ENCODE measurements at places on chromosomes 1 and 21.

GRCh38 chr1:62722796-62723195, 34.6 kb upstream of the DOCK7 start:
- DNase-seq, result no peak

- peak; percentile 45 for DNase-seq
These were observed 5.8 kb downstream of the ID3 start for GRCh38 chr1:23553231-23554126.

DNA sequence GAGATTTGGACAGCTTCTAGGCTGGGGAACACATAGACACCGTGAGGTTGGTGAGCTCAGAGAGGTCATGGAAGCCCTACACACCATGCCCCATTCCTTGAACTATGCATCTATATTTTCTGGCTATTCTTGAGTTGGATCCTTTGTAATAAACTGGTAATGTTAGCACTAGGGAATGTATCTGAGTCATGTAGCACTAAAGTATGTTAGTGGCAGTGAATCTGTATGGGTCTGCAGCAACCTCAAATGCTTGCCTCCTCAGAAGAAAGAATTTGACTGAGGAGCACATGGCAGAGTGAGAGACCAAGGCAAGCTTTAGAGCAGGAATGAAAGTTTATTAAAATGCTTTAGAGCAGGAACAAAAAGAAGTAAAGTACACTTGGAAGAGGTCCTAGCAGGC, 43.7 kb upstream of the LRRC7 start:
- DNase-seq, result no peak

DNA sequence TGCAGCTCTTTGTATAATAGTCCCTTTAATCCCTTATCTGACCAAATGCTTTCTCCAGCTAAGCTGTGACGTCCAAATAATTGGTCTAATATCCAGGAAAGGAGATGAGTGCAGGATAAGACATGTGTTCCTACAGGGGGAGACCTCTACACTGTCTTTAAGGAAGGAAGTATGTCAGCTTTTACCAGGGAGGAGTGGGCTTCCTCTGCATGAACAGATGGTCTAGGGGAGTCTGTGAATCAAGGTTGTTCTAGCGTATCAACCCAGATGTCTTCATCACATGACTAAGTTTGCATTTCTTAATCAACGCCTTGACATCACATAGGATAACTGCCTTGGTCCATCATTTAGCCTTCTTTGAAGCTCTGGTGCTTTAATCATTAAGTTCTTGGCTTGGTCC, 528.2 kb downstream of the MRPL39 start:
- peak; percentile 27 for DNase-seq

GRCh38 chr1:54499360-54500106, 48.5 kb upstream of the ACOT11 start:
- DNase-seq, result peak; percentile 74

DNA sequence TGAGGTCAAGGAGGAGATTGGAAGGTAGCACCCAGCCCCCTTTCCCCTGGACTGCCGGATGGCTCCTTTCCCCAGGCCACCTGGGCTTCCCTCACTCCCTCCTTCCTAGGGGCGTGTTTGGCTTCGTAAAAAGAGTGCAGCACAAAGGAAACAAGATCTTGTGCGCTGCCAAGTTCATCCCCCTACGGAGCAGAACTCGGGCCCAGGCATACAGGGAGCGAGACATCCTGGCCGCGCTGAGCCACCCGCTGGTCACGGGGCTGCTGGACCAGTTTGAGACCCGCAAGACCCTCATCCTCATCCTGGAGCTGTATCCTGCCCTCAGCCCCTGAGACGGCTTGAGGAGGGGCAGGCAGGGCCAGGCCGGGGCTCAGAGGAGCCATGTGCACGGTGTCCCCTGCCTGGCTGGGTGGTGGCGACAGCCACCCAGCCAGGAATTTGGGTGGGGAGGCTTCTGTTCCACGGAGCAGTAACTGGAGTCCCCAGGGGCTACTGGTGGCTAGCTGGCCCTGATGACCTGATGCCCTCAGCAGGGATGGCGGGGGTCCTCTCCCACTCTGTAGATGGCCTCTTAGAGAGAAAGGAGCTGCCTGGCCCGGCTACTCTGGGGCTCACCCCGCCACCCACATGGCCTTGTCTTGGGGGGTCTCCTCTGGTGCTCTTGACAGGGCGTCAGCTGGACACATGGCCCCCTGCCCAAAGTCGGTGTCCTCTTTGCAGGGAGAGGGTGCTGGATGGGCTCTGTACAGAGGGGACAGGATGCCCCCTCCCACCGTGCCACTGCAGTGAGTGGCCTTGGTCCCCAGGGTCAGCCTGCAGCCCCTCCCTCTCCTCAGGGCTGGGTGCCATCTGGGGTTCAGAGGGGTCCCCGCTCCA, 39.5 kb downstream of the TRIM11 start:
- DNase-seq, result no peak

GRCh38 chr1:25356848-25357247, 18.7 kb downstream of the TMEM50A start:
- no peak for DNase-seq

- DNase-seq, result no peak
These were observed 8.7 kb downstream of the PROX1 start for GRCh38 chr1:213996320-213997037.

DNA sequence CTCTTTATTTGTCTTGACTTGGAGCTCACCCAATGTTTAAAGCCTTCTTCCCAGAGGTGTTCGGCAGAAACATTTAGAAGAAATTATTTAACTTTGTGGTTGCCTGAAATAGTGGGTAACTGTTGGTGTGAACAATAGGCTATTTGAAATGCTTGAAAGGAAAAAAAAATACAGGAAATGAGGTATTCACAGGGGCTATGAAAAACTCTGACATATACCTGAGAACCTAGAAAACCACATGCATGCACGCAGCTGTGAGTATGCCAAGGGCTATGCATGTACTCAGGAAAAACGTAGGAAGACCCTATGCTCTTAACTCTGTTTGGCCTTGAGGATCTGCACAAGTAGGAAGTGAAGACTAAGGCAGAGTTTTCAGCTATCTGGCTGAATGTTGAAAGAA, 16.4 kb upstream of the RNF186 start:
- no peak for DNase-seq

GRCh38 chr1:115807723-115808122, 33.2 kb downstream of the NHLH2 start:
- DNase-seq, result peak; percentile 77

DNA sequence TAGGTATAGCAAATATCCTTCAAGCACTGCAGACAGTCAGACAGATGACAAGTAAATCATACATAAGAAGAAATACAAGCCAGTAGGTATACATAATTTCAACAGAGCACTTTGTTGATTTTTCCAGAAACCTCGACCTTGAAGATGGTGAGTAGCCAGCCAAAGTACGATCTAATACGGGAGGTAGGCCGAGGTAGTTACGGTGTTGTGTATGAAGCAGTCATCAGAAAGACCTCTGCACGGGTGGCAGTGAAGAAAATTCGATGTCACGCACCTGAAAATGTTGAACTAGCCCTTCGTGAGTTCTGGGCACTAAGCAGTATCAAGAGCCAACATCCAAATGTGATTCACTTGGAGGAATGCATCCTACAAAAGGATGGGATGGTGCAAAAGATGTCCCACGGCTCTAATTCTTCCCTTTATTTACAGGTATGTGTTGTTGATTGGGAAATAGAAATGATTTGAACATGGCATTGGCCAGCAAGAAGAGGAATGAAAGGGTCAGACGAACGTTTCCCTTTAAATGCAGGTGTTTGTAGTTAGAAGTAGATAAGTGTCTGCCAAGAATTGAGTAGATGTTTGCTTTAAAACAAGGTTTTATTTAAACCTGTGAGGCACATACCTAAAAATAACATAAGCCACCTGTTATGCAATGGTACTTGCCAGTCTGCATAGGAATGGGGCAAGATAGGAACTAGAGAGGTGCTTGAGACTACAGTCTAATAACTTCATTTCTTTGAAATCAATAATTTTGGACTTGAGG, 2.7 kb downstream of the PDIK1L start:
- DNase-seq, result no peak

GRCh38 chr1:196873385-196873784, 14.5 kb upstream of the CFHR4 start:
- no peak for DNase-seq

- DNase-seq, result no peak
These were observed 15.6 kb downstream of the CFAP410 start for GRCh38 chr21:44323591-44323990.

DNA sequence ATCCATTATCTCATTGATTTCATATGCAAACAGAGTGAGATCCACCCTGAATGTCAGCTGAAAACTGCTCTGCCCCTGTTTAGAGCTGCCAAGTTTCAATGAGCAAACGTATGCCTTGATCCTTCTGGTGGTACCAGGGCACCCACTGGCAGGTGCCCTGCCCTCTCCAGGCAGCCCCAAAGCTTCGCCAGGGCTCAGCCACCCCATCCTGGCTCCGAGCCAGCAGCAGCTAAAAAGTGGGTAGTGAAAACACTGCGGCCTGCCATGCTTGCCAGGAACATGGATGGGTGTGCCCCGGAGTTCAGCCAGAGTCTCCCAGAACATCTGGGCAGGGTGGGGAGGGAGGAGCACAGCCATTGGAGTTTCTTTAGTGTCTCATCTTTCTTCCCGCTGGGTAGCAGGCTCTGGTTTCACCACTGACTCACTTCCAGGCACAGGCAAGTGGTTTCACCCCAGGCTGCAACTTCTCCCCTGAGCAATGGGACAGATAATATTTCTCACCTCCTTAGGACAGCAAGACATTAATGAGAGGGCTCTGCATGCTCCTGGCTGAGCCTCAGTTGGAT, 8.1 kb upstream of the LMX1A start:
- DNase-seq, result peak; percentile 94

GRCh38 chr1:103517380-103518047, 8.0 kb upstream of the RNPC3 start:
- no peak for DNase-seq

DNA sequence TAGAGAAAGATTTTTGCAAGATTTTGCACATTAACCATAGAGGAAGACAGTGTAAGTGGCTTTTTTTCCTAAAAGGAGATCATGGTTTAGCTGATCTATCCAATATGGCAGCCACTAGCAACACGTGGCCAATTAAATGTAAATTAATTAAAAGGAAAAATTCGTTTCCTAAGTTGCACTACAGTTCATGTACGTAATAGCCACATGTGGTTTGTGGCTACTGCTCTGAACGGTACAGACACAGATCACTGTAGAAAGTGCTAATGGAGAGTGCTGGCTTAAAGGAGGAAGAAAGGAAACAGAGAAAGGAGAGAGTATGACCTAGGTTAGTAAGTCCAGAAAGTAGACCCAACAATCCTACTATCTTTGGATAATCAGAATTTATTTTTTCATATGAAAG, 170.8 kb downstream of the SIPA1L2 start:
- no peak for DNase-seq

DNA sequence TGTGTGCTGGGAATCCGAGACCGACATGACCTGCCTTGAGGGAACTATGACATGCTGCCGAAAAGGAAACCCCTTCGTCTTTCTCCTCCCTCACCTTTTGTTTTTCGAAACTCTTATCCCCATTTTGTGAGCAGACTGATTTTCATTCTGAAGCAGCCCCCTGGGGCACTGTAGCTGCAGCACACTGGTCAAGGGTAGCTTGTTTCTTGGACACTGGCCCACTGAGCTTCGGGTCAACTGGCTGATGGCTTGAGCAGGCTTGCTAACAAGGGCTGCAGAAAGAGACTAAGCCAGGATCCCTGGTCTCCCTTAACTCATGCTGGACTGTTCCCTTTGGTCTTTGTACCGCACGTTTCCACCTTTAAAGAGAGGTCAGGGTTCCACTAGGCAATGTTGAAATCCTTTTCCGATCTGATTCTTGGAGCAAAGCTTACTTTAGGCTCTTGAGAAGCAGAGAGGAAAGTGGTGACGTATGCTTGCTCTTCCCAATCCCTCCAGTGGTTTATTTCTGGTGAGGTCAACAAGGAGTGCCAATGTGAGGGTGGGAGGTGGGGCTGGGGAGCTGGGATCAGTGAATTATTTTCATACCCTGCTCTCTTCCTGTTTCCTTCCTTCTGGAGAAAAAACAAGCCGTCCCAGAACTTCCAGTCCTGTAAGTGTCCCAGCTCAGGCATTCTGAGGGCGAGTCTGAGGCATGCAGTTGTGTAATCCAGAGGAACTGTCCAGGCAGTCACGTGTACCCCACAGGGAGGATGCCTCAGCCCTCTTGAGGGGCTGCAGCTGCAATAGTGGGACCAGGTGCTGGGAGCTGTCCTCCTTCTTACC, 7.6 kb downstream of the CYP4B1 start:
- no peak for DNase-seq

DNA sequence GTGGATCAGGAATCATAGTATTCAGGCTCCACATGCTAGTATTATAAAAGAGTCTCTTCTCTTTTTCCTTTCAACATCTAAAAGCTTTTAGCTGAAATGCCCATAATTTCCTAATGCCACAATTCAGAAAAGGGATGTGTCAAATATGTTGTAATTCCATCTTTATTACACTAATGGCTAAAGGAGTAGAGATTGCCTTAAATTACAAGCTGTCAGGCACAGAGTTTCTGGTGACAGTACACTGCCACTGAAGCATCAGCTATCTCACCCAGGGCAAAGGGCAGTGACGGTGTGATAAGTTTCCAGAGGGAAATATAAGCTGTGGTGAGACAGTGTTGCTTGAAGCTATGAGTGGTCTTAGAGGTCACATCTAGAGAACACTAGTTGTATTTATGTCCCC, 581.1 kb downstream of the KCNT2 start:
- no peak for DNase-seq

DNA sequence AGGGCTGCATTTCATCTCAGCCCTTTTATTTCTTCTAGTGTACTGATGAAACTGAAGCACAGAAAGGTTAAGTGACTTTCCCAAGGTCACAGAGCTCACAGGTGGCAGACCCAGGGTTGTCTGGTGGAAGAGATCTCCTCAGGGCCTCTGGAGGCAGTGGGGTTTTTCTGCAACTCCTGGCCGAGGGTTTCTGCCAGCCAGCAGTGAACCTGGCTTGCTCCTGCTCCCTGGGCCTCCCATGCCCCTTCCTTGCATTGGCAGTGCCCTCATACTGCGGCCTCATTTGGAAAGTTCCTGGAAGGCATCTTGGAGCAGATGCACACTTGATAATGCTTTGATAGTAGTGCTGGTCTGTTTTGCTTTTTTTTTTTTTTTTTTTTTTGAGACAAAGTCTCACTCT, 7.7 kb downstream of the GALNT2 start:
- no peak for DNase-seq

- no peak for DNase-seq
These were observed 38.8 kb downstream of the ERG start for GRCh38 chr21:38459490-38459889.

DNA sequence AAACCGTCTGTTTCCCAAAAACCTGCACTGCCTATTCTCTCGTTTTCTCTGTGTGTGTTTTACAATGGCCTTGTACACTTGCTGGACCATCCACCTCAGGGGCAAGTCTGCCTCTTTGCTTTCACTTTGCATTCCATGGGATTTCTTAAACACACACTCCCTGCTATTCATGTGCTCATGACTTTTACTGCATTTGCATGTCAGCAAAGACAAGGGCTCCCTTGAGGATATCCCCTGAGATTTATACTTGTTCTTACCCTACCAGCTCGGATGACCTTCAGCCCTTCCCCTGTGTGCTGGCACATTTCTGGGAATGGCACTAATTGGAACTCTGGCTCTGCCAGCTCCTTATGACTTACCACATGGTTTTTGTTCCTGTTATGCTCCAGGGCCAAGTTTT, 386.9 kb downstream of the AMY1C start:
- no peak for DNase-seq
